Osteoblast (primary cell): ENCODE measurements at places on chromosomes 12 and 14. TPM values are rescaled to one million over a fixed set of nuclear protein-coding genes. Genes with fewer than 3 reads are reported as not detected.
A peak's percentile ranks its signal among the peaks of the same experiment; 100 is the strongest.

CLEC4D gene
- not detected in 2 replicates for total RNA-seq

MYBPC1 gene
- not detected in 2 replicates for total RNA-seq

NXPH4 gene
- total RNA-seq: 0.88 and 1.1 TPM in 2 replicates

TAS2R30 gene
- 8.3 and 9.7 TPM in 2 replicates for total RNA-seq

LRFN5 gene
- under 0.01 and 0.36 TPM in 2 replicates for total RNA-seq

ARF3 gene
- 51.9 and 53.9 TPM in 2 replicates for total RNA-seq

EML5 gene
- under 0.01 TPM in 2 replicates for total RNA-seq

SLC39A2 gene
- 0.72 TPM in 1 of 2 replicates, not detected in the other for total RNA-seq

PLCZ1 gene
- not detected in 2 replicates for total RNA-seq

- no peak for DNase-seq
These were observed 30.9 kb upstream of the FBRSL1 start for GRCh38 chr12:132458846-132459641.

- no peak for DNase-seq
These were observed 155.7 kb upstream of the ATXN7L3B start for GRCh38 chr12:74381958-74382357.

DNA sequence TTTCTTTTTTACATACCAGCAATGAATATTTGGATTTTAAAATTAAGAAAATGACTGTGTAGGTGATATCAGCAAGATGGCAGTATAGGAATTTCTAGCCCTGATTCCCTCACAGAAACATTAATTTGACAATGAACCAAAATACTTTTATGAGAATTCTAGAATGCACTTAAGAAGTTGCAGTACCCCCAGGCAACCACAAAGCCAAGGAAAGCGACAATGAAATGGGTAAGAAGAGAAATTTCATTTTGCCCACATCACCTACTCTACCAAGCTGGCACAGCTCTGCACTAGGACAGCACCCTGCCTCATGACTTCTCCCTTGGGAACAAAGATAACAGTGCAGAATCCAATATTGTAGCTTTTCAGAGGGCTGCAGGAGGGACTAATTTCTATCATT, 6.6 kb downstream of the OR9K2 start:
- no peak for DNase-seq

DNA sequence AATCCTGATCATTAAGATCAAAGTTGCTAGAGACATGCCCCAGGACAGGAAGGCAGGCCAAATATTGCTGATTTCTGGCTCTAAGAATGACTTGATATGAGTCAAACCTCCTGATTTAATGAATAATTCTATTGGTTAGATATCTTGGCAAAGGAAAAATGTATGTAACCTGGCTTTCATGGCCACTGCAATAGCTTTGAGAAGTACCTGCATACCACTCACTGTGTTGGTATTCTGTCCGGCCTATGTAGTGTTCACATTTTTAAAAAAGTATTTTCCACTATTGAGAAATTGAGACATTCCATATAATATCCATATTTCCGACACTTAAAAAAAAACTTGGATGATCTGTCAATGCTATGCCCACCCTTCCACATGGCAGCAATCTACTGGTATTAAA, 283.1 kb upstream of the SOX5 start:
- no peak for DNase-seq

DNA sequence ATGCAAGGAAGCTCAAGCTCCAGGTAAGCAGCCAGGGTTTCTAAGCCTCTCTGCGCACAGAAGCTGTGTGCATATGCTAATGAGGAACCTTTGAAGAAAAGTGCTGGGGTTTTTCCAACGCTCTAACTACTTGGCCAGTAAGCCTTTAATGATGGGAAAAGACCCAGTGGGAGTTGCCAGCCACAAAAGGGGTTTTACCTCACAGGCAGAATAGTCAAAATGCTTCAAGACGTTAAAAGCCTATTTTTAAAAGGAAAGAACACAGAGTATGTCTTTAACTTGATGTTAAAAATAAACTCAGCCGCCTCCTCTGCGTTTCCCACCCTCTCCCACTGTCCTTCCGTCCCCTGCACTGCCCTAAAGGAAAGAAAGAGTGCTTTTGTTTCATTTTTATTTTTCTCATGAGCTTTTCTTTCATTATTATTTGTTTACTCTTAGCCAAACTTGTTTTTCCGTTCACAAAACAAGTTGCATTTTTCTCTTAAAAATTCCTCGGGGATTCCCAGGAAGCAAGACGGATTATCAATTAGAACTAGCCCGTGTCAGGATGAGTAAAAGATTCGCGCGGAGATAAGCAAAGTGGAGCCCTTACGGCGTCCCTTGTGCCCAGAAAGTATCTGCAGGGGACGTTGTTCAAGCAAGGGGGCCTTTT, 209.8 kb upstream of the NUDT4 start:
- DNase-seq: no peak

- DNase-seq: no peak
These were observed 171.6 kb downstream of the SLC6A15 start for GRCh38 chr12:84741031-84741430.

- DNase-seq: no peak
These were observed 159.9 kb upstream of the NOS1 start for GRCh38 chr12:117521346-117521745.

DNA sequence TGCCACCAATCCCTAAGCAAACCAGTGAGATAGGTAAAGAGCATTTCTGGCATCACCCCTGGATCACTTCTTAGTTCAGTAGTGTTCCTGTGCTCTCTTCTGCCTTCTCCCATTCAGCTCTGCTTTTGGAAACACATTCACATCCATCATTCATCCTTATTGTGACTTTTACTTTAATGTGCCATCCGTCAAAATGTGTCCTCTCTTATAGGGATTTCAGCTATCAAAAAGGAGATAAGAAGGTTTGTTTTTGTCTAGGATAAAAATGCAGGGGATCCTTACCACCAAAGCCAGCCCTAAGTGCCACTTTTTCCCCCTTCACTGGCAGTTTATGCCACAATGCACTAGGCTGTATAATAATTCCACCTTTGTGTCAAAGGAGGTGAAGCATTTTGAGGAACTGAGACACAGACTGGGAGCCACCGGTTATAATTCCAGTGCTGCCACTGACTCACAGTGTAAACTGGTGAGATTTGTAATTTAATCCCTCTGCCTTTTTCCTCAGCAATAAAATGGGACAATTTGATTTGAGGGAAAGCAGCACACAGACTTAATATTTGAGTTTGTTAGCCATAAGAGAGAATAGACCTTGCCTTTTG, 158.6 kb downstream of the PAX9 start:
- DNase-seq: peak; percentile 19

DNA sequence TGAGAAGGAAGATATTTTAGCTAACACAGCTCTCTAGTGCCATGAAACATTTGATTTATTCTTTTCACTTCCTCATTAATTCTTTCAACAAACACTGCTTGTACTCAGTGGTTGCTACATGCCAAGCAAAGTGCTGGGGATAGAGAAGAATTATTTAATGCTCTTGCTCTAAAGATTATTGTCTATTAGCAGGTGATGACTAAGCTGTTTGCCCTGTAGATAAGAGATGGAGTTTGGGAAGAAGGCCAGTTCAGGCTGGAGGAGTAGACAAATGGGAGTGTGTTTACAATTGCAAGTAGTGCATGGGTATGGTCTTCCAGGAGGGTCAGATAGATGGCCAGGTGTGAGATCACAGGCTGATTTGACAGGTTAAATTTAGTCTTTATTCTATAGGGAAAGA, 99.8 kb upstream of the SEL1L start:
- no peak for DNase-seq

DNA sequence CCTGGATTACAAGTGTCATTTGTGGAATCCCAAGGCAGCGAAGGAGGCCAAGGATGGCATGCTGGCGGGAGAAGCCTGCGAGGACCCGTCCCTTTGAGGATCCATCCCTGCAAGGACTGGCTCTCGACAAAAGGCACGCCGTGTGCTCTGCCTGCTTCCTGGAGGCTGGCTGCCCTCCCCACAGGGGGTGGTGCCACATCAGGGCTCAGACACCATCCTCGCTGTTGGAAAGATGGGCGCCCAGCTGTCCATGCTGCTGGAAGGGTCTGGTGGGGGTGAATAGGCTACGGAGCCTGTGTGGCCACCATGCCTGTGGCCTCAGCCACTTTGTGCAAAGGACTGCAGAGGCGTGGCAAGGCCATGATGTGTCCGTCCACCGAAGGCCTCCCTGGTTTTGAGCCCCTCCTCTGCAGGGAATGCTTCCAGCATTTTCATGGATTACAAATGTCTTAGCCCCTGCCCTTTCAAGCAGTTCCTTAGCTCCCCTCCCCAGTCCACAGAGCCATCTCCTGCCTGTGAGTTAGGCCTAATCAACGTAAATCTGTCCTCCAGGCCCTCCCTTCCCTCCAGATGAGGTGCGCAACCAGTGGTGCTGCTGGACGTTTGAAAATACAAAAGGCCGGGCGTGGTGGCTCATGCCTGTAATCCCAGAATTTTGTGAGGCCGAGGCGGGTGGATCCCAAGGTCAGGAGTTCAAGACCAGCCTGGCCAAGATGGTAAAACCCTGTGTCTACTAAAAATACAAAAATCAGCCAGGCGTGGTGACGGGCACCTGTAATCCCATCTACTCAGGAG, 22.1 kb downstream of the ZBTB42 start:
- peak; percentile 19 for DNase-seq
